ENCODE measurements at places on chromosomes 1 and 21. TPM values are rescaled to one million over a fixed set of nuclear protein-coding genes. Genes with fewer than 3 reads are reported as not detected.

Gene SLAMF6
- total RNA-seq = 24.7 TPM

- peak overlapping the region; percentile 84 for H3K4me3 ChIP-seq
- no peak for DNase-seq
- H3K27ac ChIP-seq = peak overlapping the region; percentile 94
- H3K36me3 ChIP-seq = peaks cover 73% of the 10 kb centered on the region
These were observed 3.1 kb downstream of the CD52 start for GRCh38 chr1:26320896-26321295.

DNA sequence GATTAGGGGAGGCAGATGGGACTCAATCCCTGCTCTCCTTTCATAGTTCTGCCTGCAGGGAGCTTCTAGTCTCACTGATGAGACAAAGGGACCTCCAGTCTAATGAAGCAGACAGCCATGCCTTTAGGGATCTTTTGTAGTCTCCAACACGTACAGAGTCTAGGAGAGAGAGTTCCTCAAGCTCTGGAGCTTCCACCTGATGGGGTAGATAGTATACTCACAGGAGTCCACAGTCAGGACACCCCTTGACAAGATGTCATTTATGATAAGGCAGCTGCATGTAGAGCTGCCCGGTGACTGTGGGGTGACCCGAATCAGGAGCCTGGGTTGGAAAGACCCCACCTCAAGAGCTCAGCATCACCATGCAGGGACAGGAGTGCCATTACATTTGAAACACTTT is 55.3 kb upstream of the CNTN2 start:
- no peaks in the 10 kb centered on the region for H3K36me3 ChIP-seq
- no peak overlapping the region for H3K4me3 ChIP-seq
- peaks cover 15% of the 10 kb centered on the region for H3K4me1 ChIP-seq
- peaks cover 19% of the 10 kb centered on the region for H3K27me3 ChIP-seq
- H3K27ac ChIP-seq = no peak overlapping the region

DNA sequence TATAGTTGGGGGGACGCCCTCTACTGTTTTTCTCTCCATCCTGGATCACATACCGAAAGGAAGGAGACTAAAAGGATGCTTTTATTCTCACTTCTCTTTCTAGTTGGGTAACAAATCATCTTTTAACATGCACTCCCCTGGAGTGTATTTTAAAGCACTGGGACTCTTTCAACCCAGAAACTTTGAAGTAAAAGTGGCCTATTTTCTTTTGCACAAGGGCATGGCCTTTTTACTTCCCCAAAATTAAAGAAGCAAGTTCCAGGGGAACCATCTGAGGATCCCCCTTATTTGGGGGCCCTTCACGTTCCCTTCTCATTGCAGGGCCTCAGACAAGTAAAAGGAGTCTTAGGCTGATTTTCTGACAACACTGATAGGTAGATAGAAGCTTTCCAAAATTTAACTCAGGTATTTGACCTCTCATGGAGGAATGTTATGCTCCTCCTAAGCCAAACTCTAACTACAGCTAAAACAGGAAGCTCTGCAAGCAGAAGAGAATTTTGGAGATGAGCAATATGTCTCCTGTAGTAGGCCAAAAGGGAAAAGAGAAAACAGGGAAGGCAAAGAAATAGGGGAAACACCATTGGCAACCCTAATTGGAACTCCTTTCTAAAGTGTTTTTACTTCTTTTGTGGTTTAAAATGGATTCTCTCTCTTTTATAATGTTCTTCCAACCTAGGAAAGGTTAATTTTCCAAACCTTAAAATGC is 8.9 kb upstream of the CD46 start:
- DNase-seq = no peak
- H3K36me3 ChIP-seq = no peaks in the 10 kb centered on the region
- no peak overlapping the region for H3K4me3 ChIP-seq
- H3K27me3 ChIP-seq = no peaks in the 10 kb centered on the region
- H3K27ac ChIP-seq = no peak overlapping the region

DNA sequence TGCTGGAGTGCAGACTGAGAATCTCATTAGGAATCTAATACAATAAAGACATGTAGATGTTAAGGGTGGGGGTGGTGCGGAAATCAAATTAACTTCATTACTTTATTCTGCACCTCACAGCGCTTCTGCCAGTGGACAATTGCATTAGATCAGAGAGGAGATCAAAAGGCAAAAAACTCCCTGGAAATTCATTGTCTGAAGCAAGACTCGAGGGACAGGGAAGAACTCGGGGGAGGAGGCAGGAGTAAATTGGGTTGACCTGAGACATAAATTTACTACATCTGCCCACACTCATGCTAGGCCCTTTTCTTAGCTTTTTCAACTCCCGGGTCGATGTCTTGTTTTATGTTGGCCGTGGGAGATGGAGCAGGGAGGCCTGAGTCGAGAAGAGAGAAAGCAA is 315.4 kb downstream of the SPATA17 start:
- H3K4me1 ChIP-seq = no peaks in the 10 kb centered on the region
- no peak overlapping the region for H3K4me3 ChIP-seq
- no peaks in the 10 kb centered on the region for H3K36me3 ChIP-seq
- H3K27me3 ChIP-seq = no peaks in the 10 kb centered on the region
- DNase-seq = no peak
- H3K27ac ChIP-seq = no peak overlapping the region

Gene AXDND1
- total RNA-seq = 1.4 TPM

Gene S100A2
- total RNA-seq = 0.63 TPM

DNA sequence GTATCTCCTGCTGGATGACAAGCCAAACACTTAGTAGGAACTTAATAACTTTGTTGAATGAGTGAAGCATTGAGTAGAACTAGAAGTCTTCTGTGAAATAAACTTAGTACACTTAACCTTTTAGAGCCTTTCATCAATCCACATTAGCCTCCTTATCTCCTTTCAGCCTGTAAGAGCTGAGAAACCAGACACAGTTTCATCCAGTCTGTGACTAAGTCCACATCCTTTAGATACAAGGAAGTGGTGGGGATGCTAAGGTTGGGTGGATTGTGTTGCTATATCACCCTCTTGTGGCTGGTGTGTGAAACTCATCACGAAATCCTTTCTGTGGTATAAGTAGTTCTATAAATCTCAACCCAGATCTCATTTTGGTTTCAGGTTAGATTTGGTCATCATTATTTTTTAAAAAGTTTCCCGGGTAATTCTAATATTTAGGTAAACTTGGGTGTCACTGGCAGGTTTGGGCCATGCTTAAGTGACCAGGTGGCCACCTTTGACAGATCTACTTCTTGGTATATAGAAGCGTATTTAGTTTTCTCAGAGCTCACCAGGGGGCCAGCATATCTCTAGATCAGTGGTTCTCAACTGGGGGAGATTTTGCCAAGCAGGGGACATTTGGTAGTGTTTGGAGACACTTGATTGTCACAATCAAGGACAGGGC is 27.8 kb upstream of the CD84 start:
- peak overlapping the region; percentile 80 for H3K27ac ChIP-seq
- no peak overlapping the region for H3K4me3 ChIP-seq

- peak; percentile 28 for DNase-seq
- H3K4me1 ChIP-seq = no peaks in the 10 kb centered on the region
- no peak overlapping the region for H3K4me3 ChIP-seq
- H3K27me3 ChIP-seq = peaks cover 11% of the 10 kb centered on the region
These were observed 15.0 kb downstream of the CRNN start for GRCh38 chr1:152398812-152399698.

DNA sequence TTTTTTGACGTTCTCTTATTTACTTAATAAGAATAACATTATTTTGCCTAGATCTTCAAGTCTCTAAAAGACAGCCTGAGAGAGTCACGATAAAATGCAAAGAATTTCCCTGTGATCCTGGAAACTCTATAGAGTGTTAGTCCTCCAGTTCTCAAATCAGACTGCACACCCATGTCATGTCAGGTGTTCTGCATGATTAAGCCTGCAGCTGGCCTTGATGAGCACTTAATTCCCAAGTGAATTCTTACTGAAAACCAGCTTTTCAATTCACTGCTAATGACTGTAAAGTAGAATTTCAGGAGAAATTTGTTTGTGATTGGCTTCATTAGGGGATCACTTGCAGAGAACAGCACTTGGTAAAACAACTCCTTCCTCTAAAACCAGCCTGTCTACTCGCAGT is 41.9 kb downstream of the CHML start:
- peaks cover 9% of the 10 kb centered on the region for H3K36me3 ChIP-seq
- no peak for DNase-seq
- no peaks in the 10 kb centered on the region for H3K4me1 ChIP-seq
- no peak overlapping the region for H3K4me3 ChIP-seq

- H3K36me3 ChIP-seq = peaks cover 71% of the 10 kb centered on the region
- H3K4me1 ChIP-seq = peaks cover 89% of the 10 kb centered on the region
- H3K27me3 ChIP-seq = no peaks in the 10 kb centered on the region
These were observed 178.2 kb upstream of the SGIP1 start for GRCh38 chr1:66355756-66356155.

- no peak for DNase-seq
- H3K4me3 ChIP-seq = no peak overlapping the region
- no peak overlapping the region for H3K27ac ChIP-seq
These were observed 7.1 kb downstream of the PUSL1 start for GRCh38 chr1:1315435-1315954.

DNA sequence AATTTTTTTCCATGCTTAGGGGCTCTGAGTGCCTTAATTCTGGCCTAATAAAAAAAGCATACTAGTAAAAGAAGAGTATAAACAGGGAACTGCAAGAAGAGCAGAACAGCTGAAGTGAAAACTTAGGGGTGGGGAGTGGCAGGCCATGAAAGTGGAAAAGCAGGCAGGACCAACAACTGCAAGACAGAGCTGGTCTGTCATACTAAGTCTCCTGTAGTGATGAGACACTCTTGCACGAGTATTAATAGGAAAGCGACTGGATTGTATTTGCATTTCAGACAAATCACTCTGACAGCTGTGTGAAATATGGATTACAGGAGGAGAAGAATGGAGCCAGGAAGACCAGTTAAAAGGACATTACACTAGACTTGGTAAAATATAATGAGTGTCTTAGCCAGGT is 449.9 kb downstream of the NUF2 start:
- H3K27me3 ChIP-seq = no peaks in the 10 kb centered on the region
- H3K4me3 ChIP-seq = no peak overlapping the region
- H3K27ac ChIP-seq = no peak overlapping the region

Gene HSD3B2
- not detected for total RNA-seq

DNA sequence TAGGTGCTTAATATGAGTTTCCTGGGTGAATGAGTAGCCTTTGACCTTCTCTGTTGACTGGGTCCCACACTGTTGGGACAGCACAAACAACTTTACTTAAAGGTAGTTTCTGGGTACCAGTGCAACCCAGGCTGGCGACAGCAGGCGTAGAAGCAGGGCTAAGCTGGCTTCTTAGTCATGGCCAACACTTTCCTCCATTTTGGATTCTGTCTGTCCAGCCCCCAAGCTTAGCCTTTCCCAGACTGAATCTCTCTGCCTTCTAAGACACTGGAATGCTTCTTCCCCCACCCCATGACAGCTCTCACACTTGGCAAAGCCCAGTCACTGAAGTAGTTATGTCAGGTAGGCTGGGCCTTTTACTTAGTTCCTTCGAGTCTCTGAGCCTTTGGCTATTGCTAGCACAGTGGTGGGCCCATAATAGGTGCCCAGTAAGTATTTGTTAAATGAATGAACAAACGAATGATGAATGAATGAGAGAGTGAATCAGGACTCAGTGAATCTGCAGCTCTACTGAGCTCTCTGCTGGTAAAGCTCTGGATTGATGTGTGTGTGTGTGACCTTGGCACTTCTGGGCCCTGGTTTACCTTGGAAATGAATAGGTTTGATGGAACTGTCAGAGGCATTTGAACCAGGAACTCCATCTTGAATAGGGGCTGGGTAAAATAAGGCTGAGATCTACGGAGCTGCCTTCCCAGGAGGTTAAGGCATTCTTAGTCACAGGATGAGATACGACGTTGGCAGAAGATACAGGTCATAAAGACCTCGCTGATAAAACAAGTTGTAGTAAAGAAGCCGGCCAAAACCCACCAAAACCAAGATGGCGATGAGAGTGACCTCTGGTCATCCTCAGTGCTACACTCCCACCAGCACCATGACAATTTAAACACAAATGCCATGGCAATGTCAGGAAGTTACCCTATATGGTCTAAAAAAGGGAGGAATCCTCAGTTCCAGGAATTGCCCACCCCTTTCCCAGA is 37.4 kb upstream of the ID3 start:
- DNase-seq = no peak
- peak overlapping the region; percentile 35 for H3K27ac ChIP-seq
- no peak overlapping the region for H3K4me3 ChIP-seq

- no peak overlapping the region for H3K27ac ChIP-seq
- no peaks in the 10 kb centered on the region for H3K27me3 ChIP-seq
- H3K4me1 ChIP-seq = no peaks in the 10 kb centered on the region
- DNase-seq = no peak
- no peaks in the 10 kb centered on the region for H3K36me3 ChIP-seq
- no peak overlapping the region for H3K4me3 ChIP-seq
These were observed 179.0 kb downstream of the DSCAM start for GRCh38 chr21:40667967-40668366.

DNA sequence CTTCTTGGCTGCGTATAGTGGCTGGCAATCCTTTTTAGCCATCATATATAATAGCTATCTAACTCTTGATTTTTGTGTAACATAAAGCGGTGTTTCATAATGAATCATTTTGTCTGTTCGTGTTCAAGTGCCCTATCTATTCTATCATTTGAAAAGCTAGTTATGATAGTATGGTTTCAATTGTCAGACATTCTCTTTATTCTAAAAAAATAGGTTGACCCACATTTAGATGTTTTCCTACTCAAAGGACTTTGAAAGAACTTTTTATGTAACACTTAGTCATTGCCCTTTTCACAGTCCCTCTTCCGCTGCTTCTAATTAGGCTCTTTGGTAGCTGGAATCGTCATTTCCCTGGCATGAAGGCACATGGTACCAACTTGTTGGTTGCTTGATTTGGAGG is 272.2 kb upstream of the B3GALT2 start:
- DNase-seq = no peak
- H3K4me1 ChIP-seq = peaks cover 22% of the 10 kb centered on the region
- no peaks in the 10 kb centered on the region for H3K27me3 ChIP-seq
- H3K27ac ChIP-seq = peak overlapping the region; percentile 7

- no peak overlapping the region for H3K27ac ChIP-seq
- no peak overlapping the region for H3K4me3 ChIP-seq
- no peaks in the 10 kb centered on the region for H3K36me3 ChIP-seq
- peaks cover 26% of the 10 kb centered on the region for H3K4me1 ChIP-seq
- no peak for DNase-seq
These were observed 98.9 kb downstream of the TNFSF18 start for GRCh38 chr1:172951730-172952365.
